Stimulated activated CD8-positive, alpha-beta memory T cell treated with anti-CD3 and anti-CD28 coated beads, Interleukin-4, amount 100 ng/mL, for 4 hours (primary cell): ENCODE measurements at places on chromosomes 5 and 9.

DNA sequence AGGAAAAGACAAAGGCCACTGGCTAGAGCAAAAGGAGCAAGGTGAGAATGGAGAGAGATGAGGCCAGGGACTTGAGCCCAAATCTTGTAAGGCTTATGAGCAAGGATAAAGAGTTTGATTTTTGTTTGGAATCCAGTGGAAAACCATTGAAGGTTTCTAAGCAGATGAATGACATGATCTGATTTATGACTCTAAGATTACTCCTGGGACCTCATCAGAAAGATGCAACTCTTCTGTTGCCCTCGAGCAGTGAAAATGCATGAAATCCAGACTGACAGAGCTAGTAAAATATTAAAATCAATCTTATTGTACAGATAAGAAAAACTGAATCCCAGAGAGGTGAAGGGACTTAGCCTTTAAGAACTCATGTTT lies 677 bp downstream of the MFAP3 start:
- no peak for DNase-seq

GRCh38 chr5:42912184-42912798 lies 100.6 kb upstream of the SELENOP start:
- peak; percentile 25 for DNase-seq

DNA sequence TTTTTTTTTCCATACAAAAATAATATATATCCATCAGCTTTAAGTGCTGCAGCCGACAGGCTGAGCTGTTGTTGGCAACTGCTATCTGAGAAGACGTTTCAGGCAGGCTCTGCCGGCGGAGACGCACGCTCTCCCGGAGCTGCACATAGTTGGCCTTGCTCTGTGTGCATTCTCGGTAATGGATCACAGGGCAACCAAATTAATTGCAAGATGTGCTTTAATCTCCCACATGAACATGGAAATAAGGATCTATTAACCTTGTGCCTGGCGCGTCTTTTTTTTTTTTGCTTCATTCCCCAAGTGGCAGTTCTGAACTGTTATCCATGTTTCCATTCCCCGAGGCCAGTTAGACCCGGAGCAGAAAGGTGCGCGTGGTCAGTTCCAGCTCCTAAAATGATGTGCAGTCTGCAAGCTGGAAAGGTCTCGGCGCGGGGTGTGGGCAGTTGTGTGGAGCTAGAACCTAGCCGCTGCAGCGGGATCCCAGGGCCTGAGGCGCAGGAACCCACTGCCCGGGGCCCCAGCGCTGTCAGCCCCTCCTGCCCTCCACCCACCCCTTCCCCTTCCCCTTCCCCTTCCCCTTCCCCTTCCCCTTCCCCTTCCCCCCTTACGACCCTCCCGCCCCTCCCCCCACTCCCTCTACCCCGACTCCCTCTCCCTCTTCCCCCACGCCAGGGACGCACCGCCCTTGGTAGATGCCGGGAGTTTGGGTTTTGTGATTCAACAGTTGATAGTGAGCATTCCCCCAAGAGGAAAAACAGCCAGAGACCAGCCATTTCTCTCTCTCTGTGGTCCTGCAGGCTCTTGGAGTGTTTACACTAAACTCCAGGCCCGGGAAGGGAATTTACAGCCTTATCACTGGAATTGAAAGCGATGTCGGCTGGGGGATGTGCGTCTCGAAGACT lies 137.8 kb downstream of the CEP120 start:
- no peak for DNase-seq

DNA sequence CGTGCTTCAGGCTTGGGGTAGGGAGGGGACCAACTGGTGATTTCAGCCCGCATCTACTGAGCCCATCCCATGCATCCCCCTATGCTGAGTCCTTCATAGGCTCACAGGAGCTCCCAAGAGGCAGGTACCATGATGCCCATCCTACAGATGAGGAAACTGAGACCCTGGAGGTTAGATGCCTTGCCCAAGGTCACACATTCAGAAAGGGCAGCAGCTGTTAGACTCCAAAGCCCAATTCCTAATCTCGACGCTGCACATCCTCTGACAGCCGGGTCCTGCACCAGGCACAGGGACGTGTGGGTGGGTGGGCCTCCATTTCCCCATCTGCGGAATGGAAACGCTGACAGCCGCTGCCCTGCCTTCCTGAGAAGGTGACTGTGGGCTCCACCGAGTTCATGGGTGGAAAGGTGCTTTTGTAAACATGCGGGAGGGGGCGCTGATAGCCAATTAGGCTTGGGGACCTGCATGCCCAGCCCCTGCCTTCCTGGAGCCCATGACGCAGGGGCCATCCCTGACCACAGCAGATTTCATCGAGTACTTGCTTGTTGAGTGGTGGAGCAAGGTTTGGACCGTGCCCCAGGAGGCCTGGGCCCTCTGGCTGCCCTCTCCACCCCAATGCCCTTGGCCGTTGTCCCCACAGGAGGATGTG lies 2.2 kb downstream of the DNM1 start:
- no peak for DNase-seq

DNA sequence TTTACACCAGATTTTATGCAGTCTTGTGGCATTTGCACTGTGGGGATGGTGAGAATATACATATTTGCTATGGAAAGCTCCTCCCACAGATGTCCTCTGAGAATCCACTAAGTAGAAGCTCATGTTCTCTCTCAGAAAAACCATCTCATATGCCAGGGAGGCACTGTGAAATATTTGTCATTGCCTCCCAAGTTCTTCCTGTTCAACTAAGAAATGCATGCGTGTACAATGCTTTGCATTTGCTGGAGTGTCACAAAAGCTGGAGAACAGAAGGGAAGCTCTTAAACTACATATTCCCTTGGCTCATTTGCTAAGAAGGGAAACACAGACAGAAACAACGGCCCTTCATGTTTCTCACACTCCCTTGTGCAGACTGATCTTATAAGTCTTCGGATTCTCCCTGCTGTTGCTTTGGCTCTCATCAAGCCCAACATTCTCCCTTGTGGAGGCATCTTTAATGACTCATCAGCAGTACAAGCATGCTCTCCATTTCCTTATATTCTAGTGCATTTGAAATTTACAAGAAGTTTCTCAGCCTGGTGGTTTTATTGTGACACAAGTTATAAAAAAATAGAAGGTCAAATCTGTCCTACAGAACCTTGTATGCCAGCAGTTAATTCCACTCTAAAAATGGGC lies 220.6 kb downstream of the TRIM36 start:
- no peak for DNase-seq

- DNase-seq, result no peak
Observed at GRCh38 chr5:53359916-53360517, 120.4 kb upstream of the FST start.

DNA sequence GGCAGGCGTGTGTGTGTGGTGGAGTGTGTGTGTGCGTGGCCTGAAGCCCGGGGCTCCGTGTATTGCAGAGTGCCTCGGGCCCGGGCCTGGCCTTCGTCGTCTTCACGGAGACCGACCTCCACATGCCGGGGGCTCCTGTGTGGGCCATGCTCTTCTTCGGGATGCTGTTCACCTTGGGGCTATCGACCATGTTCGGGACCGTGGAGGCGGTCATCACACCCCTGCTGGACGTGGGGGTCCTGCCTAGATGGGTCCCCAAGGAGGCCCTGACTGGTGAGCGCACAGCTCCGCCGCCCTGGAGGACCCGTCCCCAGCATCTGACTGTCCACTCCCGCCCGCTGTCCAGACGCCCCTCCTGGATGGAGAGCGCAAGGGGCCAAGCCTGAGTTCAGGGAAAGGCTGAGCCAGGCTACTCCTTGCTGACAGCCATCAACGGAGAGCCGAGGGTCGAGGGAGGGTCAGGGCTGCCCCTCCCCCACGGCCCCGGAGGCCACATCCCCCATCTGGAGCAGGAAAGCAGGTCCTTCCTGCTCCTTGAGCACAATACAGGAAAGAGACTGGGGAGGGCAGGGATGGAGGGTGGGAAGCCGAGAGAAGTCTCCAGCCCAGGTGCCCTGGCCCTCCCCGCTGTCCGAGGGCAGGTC lies 18.4 kb downstream of the SLC6A18 start:
- DNase-seq, result no peak

- DNase-seq, result no peak
Observed at GRCh38 chr5:113338628-113339027, 96.2 kb downstream of the TSSK1B start.

DNA sequence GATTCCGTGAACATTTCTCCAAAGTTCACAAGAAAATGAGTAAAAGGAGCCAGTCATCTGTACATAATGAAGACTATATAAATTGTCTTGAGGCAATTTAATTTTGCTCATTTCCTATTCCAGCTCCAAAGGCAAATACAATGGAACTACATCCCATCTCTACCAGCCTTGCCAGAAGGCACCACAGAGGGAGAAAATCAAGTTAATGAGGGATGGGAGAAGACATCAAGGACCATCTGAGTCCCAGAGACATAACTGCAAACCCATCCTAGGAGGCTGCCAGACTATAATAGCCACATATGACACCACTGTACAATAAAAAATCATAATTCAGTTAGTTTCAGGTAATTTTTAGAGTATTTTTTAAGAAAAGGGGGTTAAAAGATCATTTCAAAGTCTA lies 136.3 kb upstream of the RGMB start:
- DNase-seq, result no peak

GRCh38 chr9:4826417-4827166 lies 33.8 kb downstream of the RCL1 start:
- DNase-seq, result no peak

DNA sequence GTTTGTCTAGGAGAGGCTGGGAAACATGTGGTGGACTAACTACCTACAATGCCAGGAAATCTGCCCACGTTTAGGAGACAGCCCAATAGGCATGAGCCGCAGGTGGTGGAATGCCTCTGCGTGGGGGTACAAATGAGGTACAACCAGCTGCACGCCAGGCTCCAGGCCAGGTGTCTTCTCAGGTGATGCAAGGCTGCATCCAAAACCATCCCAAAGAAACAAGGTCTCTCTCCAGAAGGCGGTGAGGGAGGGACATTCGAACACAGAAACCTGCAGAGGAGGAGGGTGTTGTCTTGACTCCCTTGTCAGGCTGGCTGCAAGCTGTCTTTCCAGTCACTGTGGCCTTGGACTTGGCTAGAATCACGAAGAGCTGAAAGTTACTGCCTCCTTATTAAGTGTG lies 11.6 kb downstream of the ANKH start:
- DNase-seq, result no peak

- DNase-seq, result no peak
Observed at GRCh38 chr5:133612249-133612860, at the start of gene FSTL4. TSS of gene FSTL4 (minus strand) at chr5:133612541.

- DNase-seq, result no peak
Observed at GRCh38 chr9:116193636-116194035, 40.0 kb downstream of the PAPPA start.

- no peak for DNase-seq
Observed at GRCh38 chr9:34546834-34547827, 24.3 kb upstream of the ENHO start.

- no peak for DNase-seq
Observed at GRCh38 chr9:106479679-106480078, 383.3 kb upstream of the ZNF462 start.

DNA sequence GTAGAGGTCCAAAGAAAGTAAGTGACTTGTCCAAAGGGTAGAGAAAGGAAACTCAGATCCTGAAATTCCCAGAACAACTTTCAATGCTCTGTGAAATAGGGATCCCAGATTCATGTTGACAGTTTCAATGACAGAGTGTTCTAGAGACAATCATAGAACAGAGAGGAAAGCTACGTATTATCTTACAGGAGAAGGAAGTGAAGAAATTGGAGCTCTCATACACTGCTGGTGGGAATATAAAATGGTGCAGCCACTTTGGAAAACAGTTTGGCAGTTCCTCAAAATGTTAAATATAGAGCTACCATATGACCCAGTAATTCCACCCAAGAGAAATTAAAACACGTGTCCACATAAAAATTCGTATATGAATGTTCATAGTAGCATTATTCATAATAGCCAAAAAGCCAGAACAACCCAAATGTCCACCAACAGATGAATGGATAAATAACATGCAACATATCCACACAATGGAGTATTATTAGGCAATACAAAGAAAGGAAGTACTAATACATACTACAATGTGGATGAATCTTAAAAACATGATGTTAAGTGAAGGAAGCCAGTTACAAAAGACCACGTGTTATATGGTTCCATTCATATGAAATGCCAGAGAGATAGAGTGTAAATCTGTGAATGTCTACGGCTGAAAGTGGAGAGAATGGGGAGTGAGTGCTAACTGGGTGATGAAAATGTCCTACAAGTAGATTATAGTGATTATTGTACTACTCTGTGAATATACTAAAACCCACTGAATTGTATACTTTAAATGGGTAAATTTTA lies 197.1 kb downstream of the NTRK2 start:
- DNase-seq, result no peak

GRCh38 chr9:134204991-134205578 lies 40.7 kb upstream of the RNU6ATAC start:
- no peak for DNase-seq
